ENCODE measurements at places on chromosomes 1 and 21.

GRCh38 chr1:162695687-162696086, 63.4 kb downstream of the DDR2 start:
- DNase-seq = no peak

GRCh38 chr1:67274623-67275325, 32.9 kb upstream of the IL12RB2 start:
- peak; percentile 3 for DNase-seq

- no peak for DNase-seq
Observed at GRCh38 chr1:162725301-162725837, 65.1 kb upstream of the HSD17B7 start.

- no peak for DNase-seq
Observed at GRCh38 chr1:91556556-91556955, 55.9 kb downstream of the CDC7 start.

GRCh38 chr1:215082532-215083382, at the start of gene KCNK2:
Gene KCNK2 (plus strand): TSS chr1:215082737. CDS start chr1:215083386, 649 bp downstream.
- DNase-seq = no peak

- DNase-seq = no peak
Observed at GRCh38 chr1:61152469-61153105, 70.2 kb downstream of the NFIA start.

- DNase-seq = no peak
Observed at GRCh38 chr1:112265931-112266330, 130.1 kb upstream of the CTTNBP2NL start.

GRCh38 chr1:246149543-246149942, 357.5 kb downstream of the SMYD3 start:
- no peak for DNase-seq

DNA sequence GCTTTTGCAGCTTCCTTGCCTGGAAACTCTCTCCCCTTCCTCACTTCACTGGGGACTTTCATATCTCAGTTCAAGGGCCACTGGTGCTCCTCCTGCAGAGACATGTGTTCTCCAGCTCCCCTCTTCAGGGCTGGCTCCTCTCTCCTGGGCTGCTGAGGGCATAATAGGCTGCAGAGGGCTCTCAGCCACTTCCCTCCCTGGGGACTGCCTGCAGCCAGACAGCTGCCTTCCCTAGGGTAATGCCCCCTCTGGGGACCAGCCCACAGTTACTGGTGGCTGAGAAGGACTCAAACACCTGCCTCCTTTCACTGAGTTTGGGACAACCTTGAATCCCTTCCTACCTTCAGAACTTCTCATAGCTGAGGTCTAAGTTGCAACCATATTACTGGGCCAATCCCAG, 104.8 kb upstream of the POU3F1 start:
- DNase-seq = no peak

DNA sequence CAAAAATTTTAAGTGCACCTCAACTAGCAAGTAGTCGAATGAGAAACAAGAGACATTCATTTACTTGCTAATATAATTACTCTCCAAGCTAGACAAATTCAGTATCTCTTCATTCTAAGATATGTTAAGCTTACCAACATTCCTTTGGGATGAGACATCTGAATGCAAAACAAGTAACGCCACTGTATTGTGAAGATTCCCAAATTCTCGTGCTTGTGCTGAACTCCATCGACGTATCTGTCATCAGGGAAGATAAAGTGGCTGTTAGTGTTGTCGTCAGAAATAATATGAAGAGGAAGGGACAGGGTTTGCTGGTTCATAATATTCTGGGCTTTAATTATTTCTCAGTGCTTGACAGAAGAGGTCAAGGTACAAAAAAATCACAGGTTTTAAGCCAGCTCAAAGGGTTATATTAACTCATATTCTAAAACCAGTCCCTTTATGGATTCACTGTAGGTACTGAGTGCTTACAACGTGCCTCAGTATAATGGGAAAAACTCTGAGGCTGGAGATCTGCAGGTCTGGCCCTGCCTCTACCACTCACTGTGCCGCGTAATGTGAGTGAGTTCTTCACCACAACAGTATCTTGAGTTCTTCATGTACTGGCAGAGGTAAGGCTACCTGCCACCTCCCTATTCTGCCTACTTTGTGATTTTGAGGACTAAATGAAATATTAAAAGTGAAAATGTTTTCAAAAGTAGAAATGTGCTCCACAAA, 42.0 kb downstream of the PCSK9 start:
- DNase-seq = no peak

GRCh38 chr1:235855811-235856429, 10.8 kb downstream of the LYST start:
- no peak for DNase-seq

DNA sequence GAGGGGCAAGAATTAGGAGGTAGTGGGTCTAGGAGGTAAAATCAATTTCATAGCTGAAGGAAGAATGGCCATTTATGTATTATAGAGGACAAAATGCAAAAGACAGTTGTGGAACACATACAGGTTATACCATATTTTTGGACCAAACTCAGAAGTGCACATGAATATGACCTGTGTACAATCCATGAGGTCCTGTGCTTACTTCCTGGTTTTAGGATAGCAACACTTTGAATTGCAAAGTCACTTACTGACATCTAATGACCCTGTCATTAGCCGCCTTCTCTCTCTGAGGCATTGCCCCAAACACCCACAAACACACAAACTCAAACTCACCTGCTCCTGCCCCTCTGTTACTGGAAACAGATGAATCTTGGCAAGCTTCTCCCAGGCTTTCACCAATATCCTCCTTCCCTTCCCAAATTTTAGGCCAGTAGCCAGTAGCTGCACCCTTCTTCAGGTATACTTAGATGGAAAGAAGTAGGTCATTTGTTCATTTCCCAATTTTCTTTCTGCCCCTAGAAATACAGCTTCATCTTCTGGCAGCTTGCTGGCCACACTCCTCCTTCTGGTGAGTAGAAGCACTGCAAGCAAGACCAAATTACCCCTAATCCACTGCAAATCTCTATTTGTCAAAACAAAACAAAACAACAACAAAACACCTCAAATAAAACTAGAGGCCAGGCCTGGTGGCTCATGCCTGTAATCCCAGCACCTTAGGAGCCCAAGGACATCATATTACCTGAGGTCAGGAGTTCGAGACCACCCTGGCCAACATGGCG, 13.7 kb upstream of the RPL5 start:
- no peak for DNase-seq

DNA sequence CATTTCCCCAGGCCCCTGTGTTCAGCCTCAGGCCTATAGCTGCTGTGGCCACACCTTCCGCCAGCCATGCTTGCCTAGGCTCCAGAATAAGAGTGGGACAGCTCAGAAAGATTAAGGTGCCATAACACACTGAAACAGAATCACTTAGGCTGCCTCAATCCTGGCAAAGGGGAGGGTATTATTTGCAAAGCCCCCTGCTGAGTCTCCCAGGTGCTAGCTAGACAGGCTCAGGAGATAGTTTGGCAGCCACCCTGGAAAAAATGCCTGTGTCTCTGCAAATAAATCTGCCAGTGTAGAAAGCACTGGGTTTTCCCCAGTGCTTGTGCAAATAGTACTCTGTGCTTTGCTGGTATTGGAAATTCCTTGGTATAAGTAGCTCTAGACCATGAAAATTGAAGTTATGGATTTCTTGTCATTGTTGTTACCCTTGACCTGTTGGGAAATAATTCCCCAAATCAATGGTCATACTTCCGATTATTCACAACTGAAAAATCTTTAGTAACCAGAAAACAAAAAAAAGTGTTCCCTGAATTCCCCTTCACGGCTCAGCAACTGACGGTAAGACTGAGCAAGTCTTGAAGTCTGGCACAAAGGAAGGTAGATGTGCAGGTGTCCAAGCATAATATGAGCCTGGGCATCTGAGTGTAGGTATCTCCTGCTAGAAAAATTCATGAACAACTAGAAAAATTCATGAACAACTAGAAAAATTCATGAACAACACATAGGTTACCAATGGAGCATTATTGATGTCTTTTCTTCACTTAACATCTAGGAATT, 56.9 kb downstream of the PROX1 start:
- DNase-seq = no peak

- no peak for DNase-seq
Observed at GRCh38 chr1:221940631-221941030, 198.7 kb upstream of the DUSP10 start.

GRCh38 chr1:213166852-213167251, 115.8 kb downstream of the RPS6KC1 start:
- DNase-seq = no peak

DNA sequence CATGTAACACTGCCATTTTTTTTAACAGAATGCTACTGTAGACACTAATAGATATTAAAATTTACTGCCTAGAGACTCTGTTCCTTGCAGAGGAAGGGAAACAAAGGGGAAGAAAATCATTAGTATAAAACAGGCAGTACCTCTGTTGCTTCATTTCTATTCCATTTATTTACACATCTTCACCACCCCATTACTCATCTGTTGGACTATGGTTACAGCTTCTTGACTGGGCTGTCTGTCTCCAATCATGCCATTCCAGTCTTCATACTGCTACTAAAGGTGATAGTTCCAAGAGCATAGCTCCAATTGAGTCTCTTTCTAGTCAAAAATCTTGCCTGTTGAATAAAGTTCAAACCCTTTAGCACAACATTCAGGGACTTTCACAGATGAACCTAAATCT, 22.2 kb upstream of the GPR25 start:
- DNase-seq = no peak

DNA sequence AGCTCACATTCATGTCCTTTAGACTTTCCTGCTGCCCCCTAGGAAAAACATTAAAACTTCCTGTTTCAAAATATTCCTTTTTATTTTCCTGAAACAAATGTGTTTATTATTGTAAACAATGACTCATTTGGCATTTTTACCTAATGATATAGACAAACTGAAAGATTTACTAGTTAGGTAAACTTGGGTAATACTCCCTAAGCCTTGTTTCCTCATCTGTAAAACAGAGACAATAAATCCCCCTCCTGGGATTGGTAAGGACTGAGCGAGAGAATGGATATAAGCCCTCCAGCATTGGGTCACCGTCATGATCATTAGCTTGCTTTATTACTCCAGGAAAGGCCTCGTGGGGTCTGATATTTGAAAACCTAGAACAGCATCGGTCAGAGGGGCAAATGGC, 59.8 kb downstream of the LPAR3 start:
- DNase-seq = no peak

GRCh38 chr1:184956999-184957700, 17.2 kb downstream of the NIBAN1 start:
- no peak for DNase-seq

GRCh38 chr1:11475748-11476147, 3.2 kb upstream of the DISP3 start:
- DNase-seq = no peak

GRCh38 chr1:41713557-41714327, 205.0 kb downstream of the HIVEP3 start:
- DNase-seq = no peak

GRCh38 chr1:211527006-211527405, 35.0 kb upstream of the RD3 start:
- DNase-seq = no peak

GRCh38 chr1:17635276-17635675, 95.8 kb downstream of the ARHGEF10L start:
- DNase-seq = no peak

DNA sequence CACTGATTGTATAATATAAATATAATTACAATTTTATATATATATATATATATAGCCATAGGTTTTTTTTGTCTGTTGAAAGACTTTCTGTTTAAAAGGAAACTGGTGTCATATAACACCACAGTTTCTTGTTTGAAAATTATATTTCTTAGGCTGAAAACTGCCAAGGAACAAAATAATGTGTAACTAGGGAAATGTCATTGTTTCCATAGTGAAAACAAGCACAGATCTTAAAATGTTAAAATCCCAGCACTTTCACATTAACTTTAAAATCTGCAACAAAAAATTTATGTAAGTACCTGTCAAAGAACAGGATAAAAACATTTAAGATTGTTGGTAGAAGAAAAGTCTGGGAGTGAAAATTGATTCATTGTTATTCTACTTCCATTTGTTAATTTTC, 104.2 kb downstream of the ATP6V1G3 start:
- no peak for DNase-seq

Data from activated CD4-positive, CD25-positive, alpha-beta regulatory T cell (primary cell).